ENCODE measurements at places on chromosomes 12 and 14.

DNA sequence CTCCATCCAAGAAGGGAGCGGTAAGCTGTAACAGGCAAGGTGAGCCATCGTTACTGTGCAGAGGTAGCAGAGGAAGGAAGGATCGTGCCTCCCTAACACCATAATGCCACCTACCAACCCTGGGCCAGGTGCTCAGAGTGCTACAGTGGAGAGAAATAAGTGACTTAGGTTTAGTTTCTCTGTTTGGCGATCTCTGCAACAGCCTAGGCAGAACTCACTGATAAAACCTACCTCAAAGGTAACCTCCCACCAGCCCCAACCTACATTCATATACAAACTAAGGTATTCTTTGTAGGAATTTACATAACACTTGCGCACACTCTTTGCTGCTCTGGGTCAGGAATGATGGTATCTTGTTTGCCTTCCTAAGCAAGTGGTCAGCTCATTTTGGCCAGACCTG is 93.4 kb upstream of the TMEM132D start:
- DNase-seq: no peak

DNA sequence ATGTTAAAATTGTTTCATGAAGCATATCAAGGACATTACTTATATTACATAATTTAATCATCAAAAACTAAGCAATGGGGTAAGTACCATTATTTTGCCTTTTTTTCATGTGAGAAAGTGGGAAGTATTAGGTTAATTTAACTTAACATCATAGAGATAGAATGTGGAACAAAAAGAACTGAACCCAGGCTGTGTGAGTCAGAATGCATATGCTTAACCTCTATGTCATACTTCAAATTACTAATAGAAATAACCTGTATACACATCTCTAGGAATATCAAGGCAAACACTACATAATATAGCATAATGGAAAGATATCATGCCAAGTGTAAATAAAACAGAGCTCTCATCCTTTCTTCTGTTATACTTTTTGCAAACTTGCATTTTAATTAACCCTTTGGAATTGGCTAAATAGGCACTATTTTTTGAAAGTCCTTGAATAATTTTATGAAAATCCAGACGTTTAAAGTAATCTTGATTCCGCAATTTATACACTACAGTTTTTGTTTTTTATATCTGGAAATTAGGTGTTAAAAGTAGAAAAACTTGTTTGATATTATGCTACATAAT is 777.7 kb downstream of the SLC6A15 start:
- DNase-seq: no peak

DNA sequence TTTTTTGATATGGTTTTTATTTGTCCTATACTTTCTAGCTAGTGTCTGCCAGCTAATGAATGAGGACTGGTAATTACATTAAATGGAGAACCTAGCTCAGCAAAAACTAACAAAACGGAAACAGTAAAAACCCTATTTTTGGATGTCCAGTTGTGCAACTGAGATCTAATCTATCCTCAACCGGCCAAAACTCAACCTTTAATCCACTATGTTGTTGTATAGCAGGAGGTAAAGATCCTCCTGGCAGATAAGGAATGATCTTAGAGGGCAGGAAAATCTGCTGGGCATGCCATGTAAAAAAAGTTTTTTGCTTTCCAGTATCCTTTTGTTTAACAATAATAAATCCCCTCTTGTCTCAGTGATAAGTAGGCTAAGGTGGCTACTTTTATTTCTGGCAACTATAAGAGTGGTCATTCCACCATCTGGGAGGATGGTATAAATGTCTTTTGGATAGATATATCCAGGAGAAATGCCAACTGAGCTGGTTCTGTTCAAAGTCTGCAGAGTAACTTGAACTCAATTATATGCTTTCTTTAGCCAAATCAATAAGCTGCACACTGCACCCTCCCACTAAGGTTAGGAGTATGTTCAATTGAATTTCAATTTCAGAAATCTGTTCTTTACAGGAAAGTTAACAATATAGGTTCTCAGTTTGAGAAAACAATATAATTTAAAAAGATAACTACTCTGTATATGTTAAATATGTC is 40.1 kb downstream of the WASHC3 start:
- no peak for DNase-seq

- DNase-seq: no peak
Observed at GRCh38 chr12:62512901-62513300, 46.3 kb downstream of the MON2 start.

- DNase-seq: no peak
Observed at GRCh38 chr12:68420225-68421010, 88.3 kb upstream of the MDM1 start.

DNA sequence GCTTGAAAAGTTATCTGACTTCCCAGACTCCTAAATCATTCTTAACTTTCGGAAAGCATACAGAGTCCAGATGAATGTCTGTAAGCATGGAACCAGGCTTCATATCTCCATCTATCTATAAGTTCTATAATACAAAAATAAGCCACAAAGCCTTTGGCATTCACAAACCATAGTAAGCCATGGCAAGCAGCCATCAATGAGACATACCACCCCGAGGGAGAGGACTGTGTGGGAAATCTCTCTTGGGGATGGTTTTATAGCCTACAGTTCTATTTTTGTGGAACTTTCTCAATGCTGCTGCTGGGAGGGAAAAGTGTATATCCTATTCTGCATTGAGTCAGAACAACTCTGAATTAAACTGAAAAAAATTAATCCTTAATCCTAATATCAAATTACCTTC is 20.4 kb downstream of the EGLN3 start:
- DNase-seq: no peak

DNA sequence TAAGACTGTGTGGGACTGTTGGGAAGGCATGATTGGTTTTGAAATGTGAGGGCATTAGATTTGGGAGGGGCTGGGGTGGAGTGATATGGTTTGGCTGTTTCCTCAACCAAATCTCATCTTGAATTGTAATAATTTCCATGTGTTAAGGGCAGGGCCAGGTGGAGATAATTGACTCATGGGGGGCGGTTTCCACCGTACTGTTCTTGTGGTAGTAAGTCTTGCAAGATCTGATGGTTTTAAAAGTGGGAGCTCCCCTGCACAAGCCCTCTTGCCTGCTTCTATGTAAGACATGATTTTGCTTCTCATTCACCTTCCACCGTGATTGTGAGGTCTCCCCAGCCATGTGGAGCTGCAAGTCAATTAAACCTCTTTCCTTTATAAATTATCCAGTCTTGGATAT is 76.6 kb upstream of the PPFIA2 start:
- peak; percentile 20 for DNase-seq

- DNase-seq: no peak
Observed at GRCh38 chr12:12661086-12661856, 34.7 kb downstream of the GPR19 start.

- peak; percentile 11 for DNase-seq
Observed at GRCh38 chr12:27331291-27331926, 1.2 kb upstream of the BMAL2 start.

GRCh38 chr14:24127673-24128072 is 2.8 kb upstream of the FITM1 start:
- DNase-seq: no peak

GRCh38 chr14:60989599-60989998 is 8.6 kb downstream of the SLC38A6 start:
- no peak for DNase-seq

- DNase-seq: no peak
Observed at GRCh38 chr12:96045566-96045965, 10.2 kb upstream of the LTA4H start.

DNA sequence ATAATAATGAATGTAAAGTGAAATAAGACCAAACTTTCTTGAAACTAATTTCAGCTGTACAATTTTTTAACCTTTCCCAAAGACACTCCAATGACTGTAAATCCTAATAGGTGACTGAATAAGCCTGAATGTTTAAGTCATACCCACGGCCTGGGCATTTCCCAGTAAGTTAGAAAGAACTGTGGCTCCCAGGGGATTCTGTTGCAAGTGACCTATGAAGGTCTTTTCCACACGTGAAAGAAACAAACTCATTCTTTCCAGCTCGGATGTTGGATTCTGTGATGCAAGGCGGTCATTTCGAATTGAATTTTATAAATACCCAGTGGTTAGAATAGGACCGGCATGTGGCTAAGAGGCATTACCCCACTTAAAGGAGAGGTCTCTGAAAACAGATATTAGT is 1134.4 kb downstream of the GALC start:
- DNase-seq: no peak

DNA sequence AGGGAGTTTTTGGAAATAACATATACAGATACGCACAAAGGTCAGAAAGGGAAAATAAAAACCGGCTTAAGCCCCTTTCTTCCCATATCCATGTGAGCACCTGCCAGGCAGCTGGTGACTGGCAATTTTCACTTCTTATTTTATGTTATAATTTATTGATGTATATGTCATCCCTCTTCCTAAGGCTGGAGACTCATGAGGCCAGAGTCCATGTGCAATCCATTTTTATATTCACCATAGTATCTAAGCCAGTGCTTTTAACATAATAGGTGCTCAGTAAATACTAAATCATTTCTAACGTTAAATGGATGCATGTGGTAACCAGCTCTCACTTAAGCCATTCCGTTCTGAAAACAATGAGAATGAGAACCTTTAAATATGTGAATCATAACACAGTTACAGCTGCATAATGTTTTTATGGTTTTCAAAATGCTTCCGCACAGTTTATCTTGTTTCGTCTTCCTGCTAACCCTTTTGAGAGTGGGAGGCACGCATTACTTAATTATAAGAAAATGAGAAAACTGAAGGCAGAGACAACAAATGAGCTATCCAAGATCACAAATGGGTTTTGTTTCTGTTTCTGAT is 178.3 kb downstream of the CACNA1C start:
- DNase-seq: no peak

DNA sequence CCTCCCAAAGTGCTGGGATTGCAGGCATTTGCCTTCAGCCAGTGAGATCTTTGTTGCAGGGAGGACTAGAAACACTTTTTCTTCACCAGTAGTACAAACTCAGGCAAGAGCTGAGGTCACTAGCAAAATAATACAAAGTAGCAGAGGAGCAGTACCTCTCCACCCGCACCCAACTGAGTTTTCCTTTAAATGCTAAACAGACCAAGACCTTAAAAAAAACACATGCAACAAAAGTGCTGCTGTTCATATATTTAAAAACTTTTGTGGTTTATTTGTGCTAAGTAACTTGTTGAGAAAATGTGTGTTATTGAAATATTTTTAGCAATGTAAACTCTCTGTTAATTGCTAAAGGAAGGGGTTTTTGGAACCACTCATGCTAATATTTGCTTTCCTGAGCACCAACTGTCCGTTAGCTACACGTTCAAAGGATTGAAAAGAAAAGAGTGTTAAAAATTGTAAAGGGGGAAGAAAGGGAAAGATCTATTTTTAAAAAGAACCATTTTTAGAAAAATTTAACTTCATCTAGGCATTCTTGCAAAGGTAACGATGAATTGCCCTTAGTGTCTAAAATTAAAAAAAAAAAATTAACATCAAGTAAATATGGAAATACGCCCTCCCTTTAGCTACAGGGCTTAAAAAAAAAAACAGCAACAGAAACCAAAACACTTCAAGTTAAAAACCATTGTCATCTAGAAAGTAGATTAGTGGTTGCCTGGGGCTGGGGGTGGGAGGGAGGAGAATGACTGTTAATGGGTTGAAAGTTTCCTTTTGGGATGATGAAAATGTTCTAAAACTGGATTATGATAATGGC is 114.0 kb upstream of the KRAS start:
- DNase-seq: no peak

- no peak for DNase-seq
Observed at GRCh38 chr12:68367116-68367515, 35.0 kb upstream of the MDM1 start.

DNA sequence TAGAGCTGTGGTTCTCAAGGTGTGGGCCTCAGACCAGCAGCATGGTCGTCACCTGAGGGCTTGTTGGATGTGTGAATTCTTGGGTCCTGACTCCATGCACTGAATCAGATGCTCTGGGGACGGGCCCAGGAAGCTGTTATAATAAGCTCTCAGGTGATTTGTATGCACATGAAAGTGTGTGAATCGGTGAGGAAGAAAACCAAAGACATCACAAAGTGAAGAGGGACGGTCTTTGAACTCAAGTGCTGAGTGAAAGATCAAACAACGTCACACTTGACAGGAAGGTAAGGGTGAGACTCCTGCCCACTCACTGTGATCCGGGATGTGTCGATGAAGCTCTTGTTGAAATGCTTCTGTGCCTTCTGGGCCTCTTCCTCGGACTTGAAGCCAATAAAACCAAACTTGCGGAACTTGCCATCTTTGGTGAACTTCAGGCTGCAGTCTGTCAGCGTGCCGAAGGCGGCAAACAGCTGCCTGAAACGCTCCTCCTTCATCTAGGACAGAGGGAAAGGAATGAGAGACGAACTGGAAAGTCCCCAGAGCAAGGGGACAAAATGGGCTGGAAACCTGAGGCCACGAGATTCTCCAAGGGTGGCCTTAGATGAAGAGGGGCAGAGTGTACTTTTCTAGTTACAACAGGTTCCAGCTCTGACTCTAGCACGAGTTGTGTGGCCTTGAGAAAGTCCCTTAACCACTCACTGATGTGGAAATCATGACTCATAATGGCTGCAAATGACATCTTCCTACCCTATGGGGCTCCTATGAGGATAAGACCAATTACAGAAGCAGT is 4.0 kb downstream of the RBM19 start:
- peak; percentile 31 for DNase-seq

GRCh38 chr12:53427905-53428594 is 4.4 kb downstream of the AMHR2 start:
- peak; percentile 38 for DNase-seq

- no peak for DNase-seq
Observed at GRCh38 chr12:90423965-90424364, 531.0 kb downstream of the CCER1 start.

DNA sequence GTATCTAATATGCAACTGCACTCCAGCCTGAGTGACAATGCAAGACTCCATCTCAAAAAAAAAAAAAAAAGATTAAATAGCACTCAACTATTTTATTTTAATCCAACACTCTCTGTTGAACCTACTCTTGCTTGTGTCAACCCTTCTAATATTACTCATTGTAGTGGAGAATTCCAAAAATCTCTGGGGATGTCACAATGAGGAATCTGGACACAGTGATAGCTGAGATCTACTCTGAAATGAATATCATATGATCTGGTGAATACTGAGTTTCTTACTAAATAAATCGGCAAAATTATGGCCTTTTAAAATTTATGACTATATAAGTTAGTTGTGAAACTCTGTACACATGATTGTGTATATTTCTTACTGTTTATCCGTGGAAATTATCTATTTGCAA is 418.2 kb downstream of the BCAT1 start:
- DNase-seq: no peak

- DNase-seq: no peak
Observed at GRCh38 chr12:132314516-132315233, 14.7 kb downstream of the GALNT9 start.

All from stimulated activated CD4-positive, alpha-beta T cell treated with anti-CD3 and anti-CD28 coated beads, Interleukin-2, amount 100 ng/mL, for 48 hours (primary cell).